ENCODE measurements at places on chromosomes 13 and 19.

- DNase-seq: no peak
Measured at GRCh38 chr19:54100561-54100960, at the start of gene OSCAR. Gene OSCAR, minus strand, starts transcription at chr19:54100803. Its CDS starts 11 bp downstream, at chr19:54100792.

- no peak for DNase-seq
Measured at GRCh38 chr13:40916207-40916998, 102.7 kb downstream of the ELF1 start.

GRCh38 chr19:19324059-19324770, 3.6 kb downstream of the MAU2 start:
- no peak for DNase-seq

DNA sequence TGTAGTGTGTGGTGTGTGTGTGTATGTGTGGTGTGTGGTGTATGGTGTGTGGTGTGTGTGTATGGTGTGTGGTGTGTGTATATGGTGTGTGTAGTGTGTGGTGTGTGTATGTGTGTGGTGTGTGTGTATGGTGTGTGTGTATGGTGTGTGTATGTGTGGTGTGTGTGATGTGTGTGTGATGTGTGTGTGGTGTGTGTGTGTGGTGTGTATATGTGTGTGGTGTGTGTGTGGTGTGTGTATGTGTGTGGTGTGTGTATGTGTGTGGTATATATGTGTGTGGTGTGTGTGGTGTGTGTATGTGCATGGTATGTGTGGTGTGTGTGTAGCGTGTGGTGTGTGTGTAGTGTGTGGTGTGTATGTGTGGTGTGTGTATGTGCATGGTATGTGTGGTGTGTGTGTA, 1.7 kb downstream of the ATP12A start:
- no peak for DNase-seq

DNA sequence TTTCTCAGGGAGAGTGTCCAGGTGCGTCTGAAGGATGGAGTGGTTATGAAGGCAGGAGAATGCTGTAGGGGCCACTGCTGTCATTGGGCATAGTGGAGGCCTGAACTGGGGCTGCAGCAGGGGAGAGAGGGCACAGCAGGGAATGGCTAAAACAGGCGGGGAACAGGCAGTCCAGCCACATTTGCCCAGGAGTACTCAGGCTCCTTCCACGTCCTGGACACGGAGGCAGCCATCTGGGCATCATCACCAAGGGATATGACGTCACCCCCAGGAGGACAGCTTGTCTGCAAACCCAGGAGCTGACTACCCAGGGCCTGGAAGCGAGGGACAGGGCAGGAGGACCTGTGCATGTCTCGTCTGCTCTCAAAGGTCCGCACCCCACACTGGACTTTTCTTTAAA, 22.2 kb downstream of the VSTM2B start:
- no peak for DNase-seq

GRCh38 chr13:80962173-80962572, 621.2 kb upstream of the SPRY2 start:
- DNase-seq: no peak

GRCh38 chr19:58568453-58569130, 4.5 kb downstream of the MZF1 start:
- no peak for DNase-seq

DNA sequence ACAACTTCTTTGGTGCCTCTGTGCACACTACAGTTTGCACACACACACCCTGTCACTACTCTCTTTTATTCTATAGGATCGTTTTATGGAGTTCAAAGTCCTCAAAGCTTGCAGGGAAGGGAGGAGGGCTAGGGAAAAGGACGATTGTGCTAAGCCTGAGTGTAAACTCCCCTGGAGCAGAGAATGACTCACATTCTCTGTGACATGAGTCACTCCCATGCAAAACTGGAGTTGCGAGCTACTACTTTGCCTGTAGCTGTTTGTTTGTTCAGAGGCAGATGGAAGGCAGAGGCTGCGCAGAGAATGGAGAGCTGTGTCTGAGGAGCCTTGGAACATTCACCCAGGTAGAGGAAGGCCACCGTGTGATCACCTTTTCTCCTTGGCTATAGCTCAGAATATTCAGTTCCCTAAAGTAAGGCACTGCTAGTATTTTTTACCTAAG, 80.5 kb upstream of the MBNL2 start:
- DNase-seq: no peak

GRCh38 chr13:45711951-45712350, 9.8 kb downstream of the CBY2 start:
- DNase-seq: no peak

GRCh38 chr13:109740721-109741120, 45.7 kb downstream of the IRS2 start:
- no peak for DNase-seq

GRCh38 chr13:46114613-46115012, 9.8 kb upstream of the CPB2 start:
- no peak for DNase-seq

GRCh38 chr19:32544917-32545316, 36.1 kb upstream of the PDCD5 start:
- no peak for DNase-seq

DNA sequence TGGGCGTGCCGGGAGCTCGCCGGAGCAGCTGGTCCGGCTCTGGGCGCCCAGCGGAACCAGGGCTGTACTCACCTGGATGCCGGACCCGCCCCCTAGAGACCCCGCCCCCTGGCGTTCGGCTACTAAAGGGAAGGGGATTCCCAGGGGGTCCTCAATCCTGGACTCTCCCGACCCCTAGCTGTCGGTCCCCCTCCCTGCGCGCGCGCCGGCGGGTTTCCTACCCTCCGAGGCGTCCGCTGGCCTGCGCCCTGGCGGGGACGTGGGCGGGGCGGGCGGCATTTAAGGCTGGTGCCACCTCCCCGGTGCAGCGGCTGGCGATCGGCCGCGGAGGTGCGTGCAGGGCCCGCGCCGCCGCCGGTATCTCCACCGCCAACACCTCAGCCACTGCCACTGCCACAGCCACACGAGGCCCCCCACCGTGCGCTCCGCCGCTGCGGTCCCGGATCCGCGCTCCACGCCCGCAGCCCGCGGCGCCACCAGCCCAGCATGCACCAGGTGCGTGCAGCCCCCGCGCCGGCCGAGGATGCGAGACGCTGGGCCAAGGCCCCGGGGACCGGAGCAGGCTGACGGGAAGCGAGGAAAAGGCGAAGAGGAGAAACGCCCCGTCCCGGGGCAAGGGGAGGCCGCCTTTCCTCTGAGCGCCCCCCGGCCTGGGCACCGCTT, at the start of gene ATP12A:
TSS of gene ATP12A (plus strand) at position 151 of the 663 bp plus-strand sequence. CDS start at position 487, 336 bp downstream.
- peak; percentile 31 for DNase-seq

- no peak for DNase-seq
Measured at GRCh38 chr13:90796474-90796873, 551.0 kb upstream of the MIR17HG start.

- DNase-seq: no peak
Measured at GRCh38 chr13:101415358-101416174, 742 bp downstream of the NALCN start.

GRCh38 chr19:10259162-10259905, 7.3 kb downstream of the MRPL4 start:
- peak; percentile 86 for DNase-seq

- DNase-seq: no peak
Measured at GRCh38 chr19:39224910-39225309, 19.9 kb downstream of the IFNL3 start.

DNA sequence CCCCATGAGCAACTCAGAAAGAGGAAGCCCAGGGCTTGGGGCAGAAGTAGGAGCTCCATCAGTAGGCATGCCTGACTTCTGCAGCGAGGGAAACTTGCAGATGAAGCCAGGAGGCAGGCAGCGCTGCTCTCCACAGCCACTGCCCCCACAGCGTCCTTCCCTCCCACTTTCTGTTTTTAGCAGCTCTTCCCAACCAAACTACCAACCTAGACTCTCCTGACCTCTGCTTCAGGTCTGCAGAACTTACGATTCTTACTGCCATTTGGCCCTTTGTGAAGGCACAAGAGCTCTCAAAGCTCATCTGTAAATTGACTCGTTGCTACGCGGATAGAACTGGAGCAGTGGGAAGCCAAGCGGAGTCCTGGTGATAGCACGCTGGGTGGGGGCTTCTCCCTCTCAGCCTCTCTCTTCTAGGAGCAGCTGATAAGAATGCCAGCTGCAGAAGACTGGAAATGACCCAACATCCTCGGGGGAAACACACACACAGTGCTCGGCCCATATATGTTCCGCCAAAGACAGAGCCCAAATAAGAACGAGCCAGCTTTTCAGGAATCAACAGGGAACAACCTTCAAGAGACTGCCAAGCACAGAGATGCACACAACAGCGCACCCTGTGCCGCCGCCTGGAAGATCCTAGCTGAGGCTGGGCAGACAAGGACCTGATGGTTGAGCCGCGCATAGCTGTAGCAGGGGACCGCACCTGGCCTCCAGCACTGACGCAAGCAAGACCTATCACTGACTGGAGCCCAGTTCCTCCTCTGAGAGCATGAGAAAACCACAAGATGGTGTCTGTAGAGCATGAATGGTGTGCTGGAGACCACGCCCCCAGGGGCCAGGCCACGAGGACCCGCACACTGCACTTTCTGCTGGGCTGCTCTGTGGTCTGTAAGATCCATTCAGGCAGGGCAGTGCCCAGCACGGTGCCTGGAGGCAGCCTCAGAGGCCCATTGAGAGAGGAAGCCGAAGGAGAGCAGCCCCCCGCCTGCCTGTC, 15.9 kb upstream of the SLC35E1 start:
- peak; percentile 69 for DNase-seq

DNA sequence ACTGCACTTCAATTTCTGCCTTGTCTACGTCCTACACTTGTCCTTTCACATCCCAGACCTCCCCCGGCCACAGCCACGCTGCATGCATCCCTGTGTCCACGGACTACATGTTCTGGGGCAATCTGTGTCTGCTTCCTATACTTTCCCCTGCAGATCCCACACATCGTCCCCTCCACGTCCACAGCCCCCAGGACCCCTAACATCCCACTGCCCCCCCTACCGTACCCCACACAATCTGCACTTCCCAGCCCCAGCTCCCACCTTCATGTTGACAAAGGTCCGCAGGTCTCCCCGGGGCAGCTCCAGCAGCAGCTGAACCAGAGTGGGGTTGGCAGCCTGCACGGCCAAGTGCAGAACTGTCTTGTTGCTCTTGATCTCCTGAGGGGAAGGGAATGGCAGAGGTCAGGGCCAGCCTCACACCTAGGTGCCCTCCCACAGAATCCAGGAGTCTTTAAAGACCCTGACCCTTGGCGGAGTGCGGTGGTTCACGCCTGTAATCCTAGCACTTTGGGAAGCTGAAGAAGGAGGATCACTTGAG, 10.2 kb downstream of the NFKBID start:
- DNase-seq: no peak

DNA sequence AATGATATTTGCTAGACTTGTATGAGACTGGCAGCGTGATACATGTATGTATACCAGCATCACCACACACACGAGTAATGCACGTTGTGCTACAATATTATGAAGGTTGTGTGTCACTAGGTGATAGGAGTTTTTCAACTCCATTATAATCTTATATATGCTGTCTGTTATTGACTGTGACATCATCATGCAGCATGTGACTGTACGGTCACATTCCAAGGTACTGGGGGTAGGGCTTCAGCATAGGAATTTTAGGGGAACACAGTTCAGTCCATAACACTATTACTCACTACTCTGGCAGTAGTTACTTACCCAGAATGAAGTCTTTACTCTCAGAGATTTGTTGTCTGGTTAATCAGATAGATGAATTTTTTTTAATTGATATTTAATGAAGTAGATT, 91.1 kb downstream of the CDK8 start:
- DNase-seq: no peak

DNA sequence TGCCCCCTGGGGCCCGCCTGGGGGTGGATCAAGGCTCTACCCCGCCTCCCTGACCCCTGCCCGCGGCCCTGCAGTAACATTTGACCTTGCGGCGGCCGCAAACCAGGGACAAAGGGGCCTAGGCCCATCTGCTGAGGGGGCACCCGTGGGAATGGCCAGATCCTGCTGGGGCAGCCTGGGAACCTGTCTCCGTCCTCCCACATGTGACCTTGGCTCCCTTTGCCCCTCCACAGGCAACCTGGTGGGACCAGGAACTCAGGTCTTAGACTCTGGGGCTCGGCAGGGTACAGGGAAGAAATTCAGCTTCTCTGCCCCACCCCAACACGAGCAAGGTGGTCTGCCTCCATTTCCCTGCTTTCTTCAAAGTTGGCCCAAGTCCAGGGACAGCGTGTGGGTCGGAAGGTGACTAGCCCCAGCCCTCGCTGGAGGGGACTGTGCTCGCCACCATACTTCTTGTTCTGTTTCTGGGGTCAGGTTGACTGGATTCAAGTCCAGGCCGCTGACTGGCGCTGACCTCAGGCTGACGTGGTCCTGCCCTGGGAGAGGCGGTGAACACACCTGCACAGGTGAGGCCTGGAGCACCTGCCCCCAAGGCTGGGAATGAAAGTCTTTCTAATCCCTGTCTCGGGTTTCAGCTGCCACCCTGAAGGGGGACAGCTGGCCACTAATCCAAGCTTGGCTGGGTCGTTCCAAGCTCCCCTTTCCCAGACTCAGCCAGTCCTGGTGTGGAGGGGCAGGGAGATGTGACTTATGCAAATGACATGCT, 2.5 kb upstream of the NR2F6 start:
- DNase-seq: no peak

- no peak for DNase-seq
Measured at GRCh38 chr13:37127691-37128241, 22.3 kb upstream of the CSNK1A1L start.

GRCh38 chr13:73715114-73715910, 418.9 kb downstream of the KLF12 start:
- DNase-seq: peak; percentile 79

- no peak for DNase-seq
Measured at GRCh38 chr19:47176071-47176626, 45.5 kb downstream of the SAE1 start.

DNA sequence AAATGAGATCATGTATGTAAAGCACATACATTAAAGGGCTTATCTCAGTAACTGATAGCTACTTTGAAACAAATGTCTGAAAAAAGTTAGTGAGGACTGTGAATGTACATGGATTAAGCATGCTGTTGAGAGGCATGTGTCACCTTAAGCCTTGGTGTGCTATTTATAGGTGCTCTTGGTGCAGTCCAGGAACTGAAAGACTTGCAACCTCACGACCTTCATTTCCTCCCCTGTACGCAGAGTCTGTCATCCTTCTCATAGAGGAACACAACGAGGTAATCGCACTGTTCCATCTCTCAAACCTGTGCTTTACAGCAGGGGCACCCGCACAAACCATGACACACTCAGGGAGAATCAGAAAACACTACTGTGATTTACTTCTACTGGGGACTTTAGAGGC, 65.6 kb downstream of the UFM1 start:
- no peak for DNase-seq

GRCh38 chr13:39876258-39876657, 220.8 kb downstream of the COG6 start:
- no peak for DNase-seq

DNA sequence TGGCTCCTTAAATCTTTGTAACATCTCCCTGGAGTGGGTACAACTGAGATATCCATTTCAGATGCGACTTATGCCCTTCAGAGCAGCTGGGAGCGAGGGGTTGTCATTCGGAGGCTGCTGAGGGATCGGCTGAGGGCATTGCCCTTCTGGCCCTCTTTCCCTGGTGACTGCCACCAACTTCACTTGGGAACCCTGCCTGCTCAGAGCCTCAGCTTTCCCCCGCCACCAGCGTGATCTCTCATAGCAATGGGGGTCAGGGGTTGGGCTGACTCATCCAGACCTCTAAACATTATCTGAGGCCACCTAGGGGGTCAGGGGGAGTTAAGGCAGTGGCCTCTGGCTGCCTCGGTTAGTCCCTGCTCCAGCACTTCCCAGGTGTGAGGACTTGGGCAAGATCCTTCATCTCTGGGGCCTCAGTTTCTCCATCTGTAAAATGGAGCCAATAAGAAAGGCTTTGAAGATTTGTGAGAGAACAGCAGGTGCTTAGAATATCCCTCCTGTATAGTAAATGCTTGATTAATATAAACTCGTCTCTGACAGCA, 1.1 kb downstream of the PRX start:
- no peak for DNase-seq
